ENCODE measurements at places on chromosomes 16 and 17. TPM values are rescaled to one million over a fixed set of nuclear protein-coding genes. Genes with fewer than 3 reads are reported as not detected.

Gene GUCY2D
- 0.08 TPM for total RNA-seq

Gene KATNIP
- total RNA-seq: 24.7 TPM

Gene PLD6
- 4.3 TPM for total RNA-seq

Gene ENO3
- 7.8 TPM for total RNA-seq

Gene ZNF48
- 17.7 TPM for total RNA-seq

Gene GRIN2A
- under 0.01 TPM for total RNA-seq
